ENCODE measurements at places on chromosomes 1 and 21.

DNA sequence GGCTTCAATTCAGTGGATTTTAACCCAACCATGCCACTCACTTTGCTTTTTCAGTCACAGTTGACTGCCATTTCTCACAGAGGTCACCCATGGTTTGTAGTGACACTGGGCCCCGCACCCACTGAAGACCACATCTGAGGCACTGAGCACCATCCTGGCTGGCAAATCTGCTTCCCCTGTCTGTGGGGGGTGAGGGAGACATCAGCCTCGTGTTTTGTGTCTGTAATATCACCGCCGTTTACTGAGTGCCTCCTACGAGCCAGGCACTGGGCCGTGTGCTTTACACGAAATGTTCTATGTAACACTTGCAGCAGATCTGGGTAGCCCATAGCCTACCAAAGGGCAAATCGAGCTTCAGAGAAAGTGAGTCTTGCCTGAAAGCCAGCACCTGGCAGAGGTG is 161.8 kb downstream of the PGBD5 start:
- no peak for DNase-seq

DNA sequence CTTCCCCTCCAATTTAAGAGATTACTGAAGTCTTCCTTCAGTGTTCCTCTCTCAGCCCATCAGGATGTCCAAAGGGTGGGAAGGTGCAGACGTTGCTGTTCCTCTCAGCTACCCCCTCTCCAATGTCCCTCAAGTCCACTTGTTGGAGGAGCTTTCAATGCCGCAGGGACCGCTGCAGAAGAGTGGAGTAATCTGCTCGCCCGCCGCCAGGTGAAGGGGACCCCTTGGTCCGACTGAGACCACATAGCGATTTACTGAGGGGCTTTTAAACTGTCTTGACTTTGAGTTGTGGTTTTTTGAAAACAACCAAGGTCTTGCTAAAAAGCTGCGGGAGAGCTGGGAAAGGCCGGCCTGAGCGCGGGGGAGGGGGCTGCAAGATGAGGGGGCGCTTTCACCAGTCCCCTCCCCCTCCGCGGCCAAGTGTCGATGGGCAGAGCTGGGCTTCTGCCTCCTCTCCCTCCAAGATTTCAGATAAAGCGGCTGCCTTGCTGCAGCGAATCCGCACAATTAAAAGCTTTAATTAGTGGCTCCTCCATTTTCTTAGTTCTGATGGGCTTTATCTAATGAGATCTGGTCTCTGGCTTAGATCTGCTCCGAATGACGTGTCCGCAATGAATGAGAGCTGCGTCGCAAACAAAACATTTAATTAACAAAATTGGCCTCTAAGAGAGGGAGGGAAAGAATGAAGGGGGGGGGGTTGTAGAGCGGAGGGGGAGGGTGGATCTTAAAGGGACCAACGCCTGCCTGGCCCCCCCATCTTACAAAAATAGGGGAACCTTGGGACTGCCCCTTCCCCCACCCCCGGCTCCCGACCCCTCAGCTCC is 5.9 kb downstream of the LMO4 start:
- DNase-seq: peak; percentile 67

- DNase-seq: no peak
These were observed 16.2 kb upstream of the LIN9 start for GRCh38 chr1:226325178-226325577.

GRCh38 chr1:168229893-168230292 is 4.1 kb downstream of the SFT2D2 start:
- no peak for DNase-seq

- DNase-seq: no peak
These were observed 10.4 kb downstream of the C1orf226 start for GRCh38 chr1:162391790-162392563.

DNA sequence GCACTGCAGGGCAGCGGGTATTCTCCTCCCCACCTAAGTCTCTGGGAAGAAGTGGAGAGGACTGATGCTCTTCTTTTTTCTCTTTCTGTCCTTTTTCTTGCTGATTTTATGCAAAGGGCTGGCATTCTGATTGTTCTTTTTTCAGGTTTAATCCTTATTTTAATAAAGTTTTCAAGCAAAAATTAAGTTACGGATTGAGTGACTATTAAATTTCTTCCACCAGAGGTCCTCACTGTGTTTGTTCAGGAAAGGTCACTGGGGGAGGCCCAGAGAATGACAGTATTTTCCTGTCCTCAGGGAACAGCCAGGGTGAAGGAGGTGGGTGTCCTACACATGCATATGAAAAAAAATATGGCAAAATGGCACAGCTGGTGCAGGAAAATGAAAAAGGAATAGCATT is 4.4 kb upstream of the ELF3 start:
- no peak for DNase-seq

GRCh38 chr1:157170677-157171515 is 32.7 kb upstream of the ETV3 start:
- DNase-seq: no peak

- DNase-seq: no peak
These were observed 4.9 kb downstream of the SMYD2 start for GRCh38 chr1:214285610-214286440.

GRCh38 chr1:45299981-45300668 is 26.6 kb upstream of the HPDL start:
- peak; percentile 73 for DNase-seq

DNA sequence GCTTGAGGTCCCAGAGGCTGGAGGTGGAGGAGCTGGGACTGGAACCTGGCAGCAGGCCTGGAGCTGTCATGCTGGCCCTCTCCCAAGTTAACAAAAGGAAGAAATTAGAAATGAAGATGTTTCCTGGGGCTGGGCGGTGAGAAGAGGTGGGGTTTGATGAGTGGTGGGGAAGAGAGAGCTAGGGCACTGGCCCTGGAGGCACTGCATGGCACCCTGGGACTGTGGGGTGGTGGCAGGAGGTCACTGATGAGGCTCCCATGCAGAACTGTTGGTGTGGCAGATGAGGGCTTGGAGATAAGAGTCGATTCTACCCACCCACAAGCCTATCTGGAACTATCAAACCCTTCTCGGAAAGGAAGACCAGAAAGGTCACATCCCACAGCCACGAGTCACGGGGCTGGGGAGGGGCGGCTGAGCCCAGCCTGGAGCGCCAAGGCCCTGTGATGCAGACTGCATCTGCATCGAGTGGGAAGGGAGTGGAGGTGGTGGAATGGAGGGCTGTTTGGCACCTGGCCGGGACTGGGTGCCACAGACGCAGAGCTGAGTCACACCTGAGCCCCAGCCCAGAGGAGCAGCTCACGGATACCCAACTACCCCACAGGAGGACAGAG is 29.4 kb downstream of the MRPL37 start:
- no peak for DNase-seq

- DNase-seq: no peak
These were observed 22.4 kb downstream of the CHI3L2 start for GRCh38 chr1:111249960-111250359.

DNA sequence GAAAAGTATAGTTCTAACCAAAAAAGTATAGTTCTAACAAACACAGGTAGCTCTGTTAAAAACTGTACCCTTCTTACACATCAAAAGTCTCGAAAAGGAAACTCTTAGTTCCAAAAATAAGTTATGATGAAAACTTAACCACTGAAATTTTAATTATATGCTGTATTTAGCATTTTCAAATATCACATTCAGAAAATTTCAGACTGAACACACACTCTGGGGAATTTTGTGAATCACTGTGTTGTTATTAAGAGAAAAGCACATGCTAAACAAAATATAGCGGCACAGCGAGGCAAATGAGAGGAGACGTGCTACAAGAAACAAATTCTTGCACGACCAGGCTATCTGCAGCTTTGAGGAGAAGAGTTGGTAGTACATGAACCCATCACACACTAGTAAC is 30.4 kb downstream of the VAV3 start:
- DNase-seq: no peak

- no peak for DNase-seq
These were observed 30.7 kb downstream of the ADAM30 start for GRCh38 chr1:119865627-119866026.

DNA sequence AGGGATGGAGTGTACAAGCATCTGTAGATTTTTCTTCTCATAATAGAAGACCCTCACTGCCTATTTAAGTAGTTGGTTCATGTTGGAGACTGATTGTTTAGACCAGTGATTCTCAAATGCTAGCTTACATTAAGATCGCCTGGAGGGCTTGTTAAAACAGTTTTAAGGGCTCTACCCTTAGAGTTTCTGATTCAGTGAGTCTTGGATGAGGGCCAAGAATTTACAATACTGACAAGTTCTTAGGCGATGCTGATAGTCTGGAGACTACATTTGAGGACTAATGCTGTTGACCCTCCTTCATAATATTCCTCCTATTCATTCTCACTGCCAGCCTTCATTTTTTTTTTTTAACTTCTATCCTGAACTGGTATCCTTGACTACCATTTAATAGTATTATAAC is 15.2 kb upstream of the AGO3 start:
- no peak for DNase-seq

GRCh38 chr1:216607067-216607697 is 116.0 kb downstream of the ESRRG start:
- no peak for DNase-seq

DNA sequence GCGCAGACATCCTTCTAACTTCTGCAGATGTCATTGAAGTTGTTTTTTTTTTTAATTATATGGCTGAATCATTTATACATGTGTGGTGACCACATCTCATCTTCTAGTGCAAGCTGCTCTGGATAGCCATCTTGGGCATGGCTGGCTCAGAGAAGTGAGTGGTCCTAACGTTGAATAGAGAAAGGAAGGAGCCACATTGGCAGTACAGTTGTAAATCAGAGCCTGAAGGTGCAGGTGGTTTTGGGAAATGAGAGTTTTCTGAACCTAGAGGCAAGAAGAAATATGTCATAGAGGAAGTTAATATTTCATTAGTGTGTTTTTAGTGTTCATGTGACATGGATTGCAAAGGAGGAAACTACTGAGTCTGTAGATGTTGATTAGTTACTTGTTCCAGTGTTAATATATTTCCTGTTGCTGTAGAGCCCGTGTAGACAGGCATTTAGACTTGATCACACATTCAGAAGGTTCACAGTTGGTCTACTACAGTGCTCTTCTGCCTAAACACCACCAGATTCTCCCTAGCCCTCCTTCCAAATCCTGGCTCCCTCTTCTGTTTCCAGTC is 163.7 kb downstream of the ROR1 start:
- no peak for DNase-seq

GRCh38 chr1:218803351-218803997 is 370.2 kb upstream of the LYPLAL1 start:
- no peak for DNase-seq

DNA sequence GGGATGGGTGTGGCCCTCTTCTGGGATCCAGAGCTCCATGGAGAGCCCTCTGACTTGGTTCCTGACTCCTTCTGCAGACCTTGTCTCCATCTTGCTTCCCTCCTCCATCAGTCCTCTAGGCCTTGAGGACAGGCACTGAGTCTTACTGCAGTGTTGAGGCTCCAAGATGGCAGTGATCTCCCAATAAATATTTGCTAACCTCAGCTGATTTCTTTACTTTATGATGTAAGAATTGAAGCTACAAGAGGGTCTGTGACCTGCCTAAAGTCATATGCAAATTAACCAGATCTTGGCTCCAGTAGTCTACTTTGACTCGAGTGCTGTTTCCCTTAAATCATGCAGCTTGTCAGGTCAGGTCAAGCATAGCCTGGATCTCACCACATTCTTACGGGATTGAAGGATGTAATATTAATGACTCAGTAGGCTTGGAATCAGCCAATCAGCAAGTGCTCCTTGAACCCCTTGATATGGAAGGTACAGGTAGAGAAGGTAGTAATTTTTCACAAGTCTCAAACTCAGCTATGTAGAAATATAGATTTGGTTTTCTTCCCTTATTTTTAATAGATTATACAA is 93.0 kb downstream of the CLIC6 start:
- no peak for DNase-seq

DNA sequence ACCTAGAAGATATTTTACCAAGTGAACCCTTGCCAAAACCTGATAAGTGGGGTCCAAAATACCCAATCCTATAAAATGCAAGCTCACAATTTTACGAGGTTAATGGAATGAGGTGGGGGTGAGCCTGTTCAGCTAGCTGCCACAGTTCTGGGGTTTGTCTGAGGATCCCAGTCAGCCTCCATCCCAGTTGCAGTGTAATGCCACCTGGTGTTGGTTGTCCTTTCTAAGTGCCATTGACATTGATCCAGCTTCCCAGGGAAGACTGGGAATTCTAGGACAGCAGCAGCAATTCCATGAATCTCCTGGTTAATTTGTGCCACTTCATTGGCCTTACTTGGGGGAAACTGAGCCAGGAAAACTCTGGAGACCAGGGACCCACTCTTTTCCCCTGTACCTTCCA is 298.3 kb downstream of the RWDD3 start:
- no peak for DNase-seq

DNA sequence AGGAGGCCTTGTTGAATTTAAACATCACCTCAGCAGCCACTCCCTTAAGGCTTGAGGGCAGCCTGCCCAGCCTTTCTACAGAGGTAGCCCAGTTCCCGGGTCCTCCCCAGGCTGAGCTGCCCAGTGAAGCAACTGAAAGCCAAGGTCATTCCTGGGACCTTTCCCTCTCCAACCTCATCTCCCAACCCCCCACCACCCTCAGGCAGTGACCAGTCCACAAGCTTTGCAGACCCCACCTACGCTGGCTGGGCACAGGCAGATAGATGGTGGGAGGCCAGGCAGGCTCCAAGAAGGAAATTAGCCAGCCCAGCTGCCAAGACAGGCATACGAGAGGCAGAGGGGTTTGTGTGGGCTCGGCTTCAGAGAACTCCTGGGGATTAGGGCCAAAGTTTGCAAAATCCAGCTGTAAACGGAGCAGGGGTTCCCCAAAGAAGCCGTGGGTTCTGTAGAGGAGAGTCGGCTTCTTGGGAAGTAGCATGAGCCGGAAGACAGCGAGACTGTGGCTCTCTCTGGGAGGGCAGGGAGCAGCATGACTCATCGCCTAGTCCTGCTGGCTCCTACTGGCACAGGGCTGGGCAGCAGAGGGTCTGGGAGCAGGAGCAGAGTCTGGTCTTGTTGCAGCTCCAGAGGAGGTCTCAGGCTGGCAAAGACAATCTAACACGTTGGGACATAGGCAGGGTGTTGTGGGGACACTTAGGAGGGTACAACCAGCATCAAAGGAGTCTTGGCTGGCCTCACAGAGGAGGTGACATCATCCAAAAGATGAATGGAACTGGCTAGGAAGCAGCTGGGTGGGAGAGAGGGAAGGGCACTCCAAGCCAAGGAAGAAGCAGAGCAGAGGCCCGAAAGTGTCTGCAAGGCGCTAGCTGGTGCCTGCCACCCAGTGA is 2.8 kb upstream of the ZC3H12A start:
- peak; percentile 91 for DNase-seq

GRCh38 chr1:221442056-221442455 is 299.8 kb downstream of the DUSP10 start:
- no peak for DNase-seq
